CD8-positive, alpha-beta memory T cell (primary cell): ENCODE measurements at places on chromosomes 1 and 21.
A peak's percentile ranks its signal among the peaks of the same experiment; 100 is the strongest.

DNA sequence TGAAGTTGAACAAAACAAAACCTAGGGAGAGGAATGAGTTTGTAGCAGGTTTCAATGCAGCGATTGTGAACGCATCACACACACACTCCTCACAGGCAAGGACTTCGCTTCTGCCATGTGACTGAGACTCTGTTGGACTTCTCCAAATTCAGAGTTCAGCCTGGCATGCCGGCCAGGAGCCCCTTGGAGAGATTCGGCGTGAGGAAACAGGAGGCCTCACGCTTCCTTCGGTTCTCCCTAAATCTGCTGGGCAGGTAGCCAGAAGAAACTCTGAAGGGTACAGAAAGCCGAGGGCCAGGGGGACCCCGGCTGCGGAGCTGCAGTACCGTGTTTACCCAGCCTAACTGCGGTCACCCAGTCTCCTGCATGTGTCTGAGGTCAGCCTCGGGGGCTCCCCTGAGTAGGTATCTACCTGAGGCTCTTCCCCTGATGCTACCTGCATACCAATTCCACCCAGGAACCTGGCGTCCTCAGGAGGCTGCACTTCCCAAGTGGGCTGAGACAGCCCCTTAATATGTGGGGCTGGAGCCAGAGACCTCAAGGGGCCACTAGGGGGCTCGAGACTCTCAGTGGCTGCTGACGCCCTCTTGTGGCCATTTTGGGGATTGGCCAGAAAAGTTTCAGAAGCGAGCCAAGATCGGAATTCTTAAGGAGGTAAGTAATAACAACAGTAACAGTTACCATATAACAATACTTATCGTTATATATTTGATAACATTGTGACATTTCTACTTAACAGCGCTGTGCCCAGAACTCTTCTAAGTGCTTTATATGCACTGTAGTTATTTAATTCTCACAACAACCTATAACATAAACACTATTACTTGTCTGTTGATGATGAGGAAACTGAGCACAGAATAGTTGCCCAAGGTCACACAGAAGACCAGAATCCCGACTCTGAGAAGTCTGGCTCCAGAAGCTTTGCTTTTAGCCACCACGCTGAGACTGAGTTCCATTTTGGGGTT, 2.7 kb upstream of the ANXA9 start:
- peak; percentile 84 for DNase-seq

- no peak for DNase-seq
These were observed 33.8 kb upstream of the NFASC start for GRCh38 chr1:204836856-204837255.

DNA sequence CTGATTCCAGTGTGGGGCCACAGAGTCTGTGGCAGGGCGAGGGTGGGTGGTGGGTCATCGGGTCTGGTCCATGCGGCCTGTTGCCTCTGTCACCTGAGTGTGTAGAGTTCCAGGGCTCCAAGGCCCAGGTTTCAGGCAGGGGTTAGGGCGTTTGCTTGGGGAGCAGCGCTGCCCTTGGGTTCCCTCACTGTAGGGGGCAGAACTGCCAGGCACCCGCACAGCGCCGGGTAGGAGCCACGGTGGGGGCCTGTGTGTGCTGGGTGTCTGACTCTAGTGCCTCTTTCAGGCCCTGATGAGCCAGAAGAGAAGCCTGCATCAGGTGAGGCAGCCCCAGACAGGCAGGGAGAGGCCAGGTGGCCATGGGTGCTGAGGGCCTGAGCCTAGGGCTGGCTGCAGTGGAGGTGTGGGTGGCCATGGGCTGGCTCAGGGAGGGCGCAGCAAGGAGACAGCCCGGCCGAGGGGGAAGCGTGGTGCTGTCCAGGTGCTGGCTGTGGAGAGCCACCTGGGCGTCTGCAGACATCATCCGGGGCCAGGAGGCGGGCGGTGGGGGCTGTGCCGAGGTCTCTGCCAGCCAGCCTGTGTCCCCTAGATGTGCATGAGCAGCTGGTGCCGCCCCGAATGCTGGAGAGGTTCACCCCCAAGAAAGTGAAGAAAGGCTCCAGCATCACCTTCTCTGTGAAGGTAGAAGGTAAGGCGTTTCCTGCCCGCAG, 72.3 kb downstream of the TRIM11 start:
- DNase-seq, result no peak

DNA sequence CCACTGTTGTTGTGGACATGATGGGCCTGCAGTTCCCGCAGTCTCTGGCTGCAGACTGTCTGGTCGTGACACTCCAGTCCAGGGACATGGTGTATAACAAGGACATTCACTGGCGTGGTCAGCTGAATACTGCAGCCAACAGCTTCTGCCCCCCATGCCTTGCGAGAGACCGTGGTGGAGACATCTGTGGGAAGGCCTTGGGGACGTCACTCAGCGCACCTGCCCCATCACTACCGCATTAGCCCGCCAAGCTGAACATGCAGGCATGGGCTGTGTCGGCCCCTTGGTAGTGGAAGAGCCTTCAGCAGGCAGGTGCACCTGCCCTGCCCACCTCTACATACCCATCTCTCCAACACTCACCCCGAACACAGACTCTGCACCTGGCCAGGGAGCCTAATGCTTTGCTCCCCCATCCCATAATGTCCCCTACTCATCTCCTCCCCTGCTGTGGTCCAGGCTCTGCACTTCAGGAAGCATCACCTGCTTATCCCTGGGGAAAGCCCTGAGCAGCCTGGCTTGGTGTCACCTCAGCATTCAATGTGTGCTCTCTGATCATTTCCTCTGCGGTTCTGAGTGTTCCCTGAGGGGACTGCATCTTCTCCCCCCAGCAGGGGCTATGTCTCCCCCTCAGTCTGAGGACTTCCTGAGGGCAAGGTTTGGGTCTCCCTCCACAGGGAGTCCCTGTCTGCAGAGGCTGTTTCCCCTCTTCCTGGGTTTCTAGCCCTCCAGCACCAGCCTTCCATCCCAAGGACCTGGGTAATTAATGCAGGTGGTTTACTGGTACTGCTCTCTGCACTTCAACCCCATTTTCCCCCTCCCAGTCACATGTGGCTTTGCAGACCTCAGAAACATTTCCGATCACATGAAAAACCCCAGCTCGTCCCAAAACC, 3.2 kb downstream of the PGLYRP4 start:
- DNase-seq, result no peak

DNA sequence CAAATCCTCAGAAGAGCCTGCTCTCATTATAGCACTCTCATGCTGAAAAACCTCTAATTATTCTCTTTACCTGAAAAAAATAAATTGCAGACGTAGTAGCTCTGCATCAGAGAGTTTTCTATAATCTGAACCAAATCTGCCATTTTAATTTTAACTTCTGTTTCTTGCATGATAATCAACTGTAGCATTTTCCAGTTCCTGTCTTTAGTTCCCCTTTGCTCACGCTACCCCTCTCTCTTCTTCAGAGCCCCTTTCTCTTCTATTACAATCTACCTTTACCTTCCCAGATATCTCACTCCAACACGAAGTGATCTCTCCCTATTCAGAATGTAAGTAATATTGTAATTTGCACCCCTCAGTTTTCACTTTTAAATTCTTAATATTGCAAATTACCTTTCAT, 31.4 kb downstream of the FMO1 start:
- no peak for DNase-seq

DNA sequence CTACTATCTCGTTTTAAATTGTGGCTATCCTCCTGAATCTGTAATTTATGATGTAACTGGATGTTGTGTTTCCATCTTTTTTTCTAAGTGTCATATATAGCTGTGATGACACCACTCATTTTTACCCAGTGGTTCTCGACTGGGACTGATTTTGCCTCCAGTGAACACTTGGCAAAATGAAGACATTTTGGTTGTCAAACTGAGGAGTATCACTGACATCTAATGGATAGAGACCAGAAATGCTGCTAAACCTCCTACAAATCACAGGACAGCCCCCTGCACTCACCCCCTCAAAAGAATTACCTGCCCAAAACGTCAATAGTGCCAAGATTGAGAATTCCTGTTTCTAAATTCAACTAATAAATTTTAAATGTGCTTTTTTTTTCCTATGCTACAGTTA, 1.9 kb downstream of the TRMT13 start:
- DNase-seq, result no peak

GRCh38 chr1:36305915-36306209, 306 bp upstream of the SH3D21 start:
- DNase-seq, result no peak

GRCh38 chr21:35635261-35635660, 425.1 kb downstream of the SETD4 start:
- DNase-seq, result no peak

GRCh38 chr1:29812408-29813135, 576.2 kb downstream of the PTPRU start:
- DNase-seq, result no peak

DNA sequence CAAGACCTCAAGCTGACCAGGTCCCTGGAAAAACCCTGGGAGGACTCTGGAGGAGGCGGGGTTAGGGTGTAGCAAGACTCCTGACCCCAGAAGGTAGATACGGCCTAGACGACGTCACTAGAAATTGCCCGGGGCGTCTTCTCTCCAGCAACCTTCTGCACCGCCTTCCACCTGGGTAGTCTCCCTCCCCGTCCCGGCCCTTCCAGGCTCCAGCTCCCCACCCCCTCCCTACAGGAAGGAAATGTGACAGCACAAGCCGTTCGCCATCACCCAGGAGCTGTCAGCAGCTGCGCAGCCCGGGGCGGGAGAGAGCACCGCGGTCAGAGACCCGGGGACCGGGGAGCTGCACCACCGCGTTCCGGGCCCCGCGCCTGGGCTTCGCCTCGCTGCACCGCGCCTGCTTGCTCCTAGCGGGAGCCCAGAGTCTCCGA, 20.0 kb downstream of the SERTAD4 start:
- DNase-seq, result no peak

DNA sequence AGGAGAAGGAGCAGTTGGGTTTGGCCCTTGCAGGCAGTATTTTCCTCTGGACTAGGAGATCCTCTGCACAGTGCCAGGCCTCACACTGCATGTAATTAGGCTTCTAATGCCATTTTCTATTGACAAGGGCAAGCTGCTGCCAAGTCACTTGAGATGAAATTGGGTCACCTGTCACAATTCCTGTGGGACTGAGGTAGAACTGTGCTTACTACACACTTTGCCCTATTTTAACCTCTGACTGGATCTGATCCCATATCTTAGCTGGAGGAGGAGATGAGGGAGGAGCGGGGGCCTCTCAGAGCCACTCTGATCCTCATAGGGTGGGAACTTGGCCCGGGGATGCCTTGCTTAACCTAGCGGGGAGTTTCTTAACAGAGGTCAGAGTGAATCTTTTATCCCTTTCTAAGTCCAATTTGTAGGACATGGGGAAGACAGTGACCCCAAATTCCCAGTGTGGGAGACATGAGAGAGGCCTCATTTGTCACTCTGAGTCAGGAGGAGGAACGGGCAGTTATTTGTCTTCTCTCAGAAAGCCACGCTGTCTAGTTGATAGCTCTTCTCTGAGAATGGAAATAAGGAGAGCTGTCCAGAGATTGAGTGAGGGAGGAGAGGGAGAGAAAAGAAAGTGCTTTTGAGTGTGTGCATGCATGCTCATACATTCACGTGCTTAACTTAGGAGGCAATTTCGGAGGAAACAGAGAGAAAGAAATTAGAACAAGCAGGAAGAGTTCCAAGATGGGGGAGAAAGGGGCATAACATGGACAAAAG, 121.3 kb downstream of the CACNA1E start:
- DNase-seq, result no peak

- DNase-seq, result no peak
These were observed 54.3 kb downstream of the LRRC8C start for GRCh38 chr1:89687254-89687653.

DNA sequence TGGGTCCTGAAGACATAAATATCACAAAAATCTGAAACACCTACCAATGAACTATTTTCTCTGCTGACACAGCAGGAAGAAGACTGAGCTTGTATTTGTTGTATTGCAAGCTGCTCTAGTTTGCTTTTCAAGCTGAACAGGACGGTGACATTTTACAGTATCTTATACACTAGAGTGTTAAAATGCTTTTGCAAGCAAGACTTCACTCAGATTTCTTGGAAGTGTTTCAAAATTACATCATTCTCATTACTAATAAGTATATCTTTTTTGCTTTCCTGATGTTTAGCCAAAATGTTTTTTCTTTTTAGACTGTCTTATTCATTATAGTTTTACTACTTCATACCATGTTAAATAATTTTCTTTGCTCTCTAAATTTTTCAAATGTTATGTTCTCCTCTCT, 427.1 kb upstream of the CXADR start:
- DNase-seq, result no peak

DNA sequence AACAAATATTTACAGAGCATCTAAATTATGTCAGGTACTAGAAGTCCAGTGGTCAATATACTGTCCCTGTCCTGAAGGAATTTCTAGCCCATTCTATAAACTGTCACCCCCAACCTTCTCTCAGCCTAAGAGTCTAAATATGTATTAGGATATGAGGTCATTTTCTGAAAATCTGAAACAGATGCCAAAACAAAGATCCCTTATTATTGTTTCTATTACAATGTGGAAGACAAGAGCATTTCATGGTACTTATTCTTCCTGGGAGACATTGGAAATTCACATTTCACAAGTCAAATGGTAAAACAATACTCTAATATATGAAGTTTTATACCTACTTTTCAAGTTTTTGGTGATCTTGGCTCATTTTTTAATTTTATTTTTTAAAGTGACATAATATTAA, 2.6 kb downstream of the CLCA1 start:
- no peak for DNase-seq

GRCh38 chr1:36330940-36331339, 7.5 kb upstream of the EVA1B start:
- no peak for DNase-seq

GRCh38 chr21:19433623-19434022, 1030.0 kb upstream of the TMPRSS15 start:
- DNase-seq, result no peak

- no peak for DNase-seq
These were observed 14.2 kb downstream of the UTS2 start for GRCh38 chr1:7838714-7839113.

DNA sequence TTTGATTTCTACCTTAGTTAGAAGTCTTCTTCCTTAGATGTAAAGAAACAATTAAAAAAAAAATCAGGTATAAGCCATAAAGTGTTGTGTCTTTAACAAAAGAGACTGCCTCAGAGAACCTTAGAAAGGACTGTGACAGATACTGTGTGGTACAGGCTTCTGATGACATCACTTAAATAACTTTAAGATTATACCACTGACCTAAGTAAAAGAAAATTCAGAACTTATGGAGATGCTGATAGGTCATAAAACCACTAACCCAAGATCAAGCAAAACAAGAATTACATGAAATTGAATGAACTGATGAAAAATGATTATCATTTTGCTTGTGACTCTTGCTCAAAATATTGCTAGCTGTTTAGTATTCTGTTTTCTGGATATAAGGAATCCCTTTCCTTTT, 220.8 kb downstream of the NRIP1 start:
- no peak for DNase-seq

GRCh38 chr1:41508290-41508689, 23.8 kb upstream of the EDN2 start:
- DNase-seq, result no peak

GRCh38 chr1:199612976-199613774, 414.3 kb upstream of the NR5A2 start:
- DNase-seq, result no peak

GRCh38 chr1:19384772-19385187, 72.7 kb downstream of the SLC66A1 start:
- no peak for DNase-seq
